Skin of body (tissue), 3 donors: ENCODE measurements at places on chromosomes 4 and X. TPM values are rescaled to one million over a fixed set of nuclear protein-coding genes. Genes with fewer than 3 reads are reported as not detected.
A peak's percentile ranks its signal among the peaks of the same experiment; 100 is the strongest.

GRCh38 chrX:118655561-118656246, 71.7 kb upstream of the IL13RA1 start:
- DNase-seq = no peak

The NEXMIF gene
- 1.7 TPM for total RNA-seq

The HEPH gene
- total RNA-seq = 20.9 TPM

- no peak for DNase-seq
Measured at GRCh38 chr4:110619463-110620247, 3.2 kb downstream of the PITX2 start.

DNA sequence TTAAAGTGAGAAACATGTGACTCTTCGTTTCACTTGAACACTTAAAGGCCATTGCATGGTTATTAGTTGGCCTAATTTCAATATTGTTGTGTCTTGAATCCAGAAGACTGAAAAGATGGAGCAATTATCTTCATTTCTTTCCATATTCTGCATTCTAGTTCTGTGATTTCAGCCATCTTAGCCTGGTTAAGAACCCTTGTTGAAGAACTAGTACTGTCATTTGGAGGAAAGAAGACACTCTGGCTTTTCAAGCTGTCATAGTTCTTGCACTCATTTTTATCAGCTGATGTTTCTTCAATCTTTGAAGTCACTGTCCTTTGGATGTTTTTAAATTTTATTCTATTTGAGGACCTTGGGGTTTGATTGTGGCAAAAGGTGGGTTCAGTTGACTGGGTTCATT, 81.6 kb downstream of the MTMR8 start:
- no peak for DNase-seq

DNA sequence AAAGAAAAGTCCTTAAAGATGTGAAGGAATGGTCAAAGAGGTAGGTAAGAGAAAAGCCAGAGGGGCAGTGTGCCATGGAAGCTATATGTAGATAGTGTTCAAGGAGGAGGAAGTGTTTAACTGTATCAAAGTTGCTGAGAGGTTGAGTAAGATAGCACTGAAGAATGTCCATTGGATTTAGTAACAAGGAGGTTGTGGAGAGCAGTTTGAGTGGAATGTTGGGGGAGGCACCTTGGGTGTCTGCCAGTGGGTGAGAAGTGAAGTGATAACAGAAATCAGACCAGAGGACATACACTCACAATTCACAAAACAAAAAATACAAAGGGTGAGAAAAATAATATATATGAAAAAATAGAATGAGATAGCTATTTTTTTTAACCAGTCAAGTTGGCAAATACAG, 121.3 kb upstream of the AMOT start:
- DNase-seq = no peak

DNA sequence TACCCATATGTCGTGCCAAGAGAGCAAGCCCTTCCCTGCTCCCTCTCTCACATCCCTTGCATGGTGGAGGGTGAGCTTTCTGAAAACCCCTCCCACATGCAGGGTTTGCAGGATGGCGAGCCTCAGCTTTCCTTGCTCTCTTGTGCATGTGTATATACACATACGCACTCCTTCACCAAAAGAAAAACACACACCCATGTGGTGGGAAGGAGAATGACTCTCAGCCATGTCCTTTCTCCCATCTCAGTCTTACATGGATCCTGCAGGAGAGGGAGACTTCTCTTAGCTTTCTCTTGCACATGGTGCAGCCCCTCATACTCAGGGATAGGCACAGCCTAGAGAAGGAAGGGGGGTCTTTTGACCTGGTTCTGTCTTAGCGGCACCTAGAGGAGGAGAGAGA, 81.1 kb downstream of the CLCN5 start:
- no peak for DNase-seq

- DNase-seq = no peak
Measured at GRCh38 chr4:153267890-153268289, 63.6 kb downstream of the TRIM2 start.

The KIT gene
- 21.5 TPM for total RNA-seq

GRCh38 chr4:5192678-5193077, 141.4 kb downstream of the STK32B start:
- DNase-seq = no peak

DNA sequence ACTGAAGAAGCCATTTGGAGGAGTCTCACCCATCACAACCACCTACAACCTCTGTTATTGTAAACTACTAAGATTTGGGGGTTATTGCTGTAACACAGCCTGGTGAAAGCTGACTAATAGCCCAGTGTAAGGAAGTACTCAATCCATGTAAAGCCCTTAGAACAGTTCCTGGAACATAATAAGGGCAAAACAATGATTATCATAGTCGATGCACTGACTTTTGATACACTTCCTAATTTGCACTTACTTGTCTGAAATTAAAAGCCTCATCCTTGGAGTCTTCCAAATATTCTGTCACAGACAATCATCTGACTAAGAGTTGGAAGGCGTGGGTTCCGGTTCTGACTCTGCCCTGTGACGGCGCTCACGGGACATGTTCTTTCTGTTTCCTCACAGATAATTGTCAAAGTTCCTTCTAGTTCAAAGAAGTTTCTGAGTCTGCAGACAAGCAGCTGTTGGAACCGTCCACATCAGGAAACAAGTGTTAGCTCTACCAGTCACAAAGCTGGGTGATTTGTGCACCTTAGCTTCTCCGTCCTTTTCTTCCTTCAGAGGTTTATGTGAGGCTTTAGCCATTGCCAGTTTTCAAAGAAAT, 33.4 kb upstream of the RASGEF1B start:
- DNase-seq = peak; percentile 12

DNA sequence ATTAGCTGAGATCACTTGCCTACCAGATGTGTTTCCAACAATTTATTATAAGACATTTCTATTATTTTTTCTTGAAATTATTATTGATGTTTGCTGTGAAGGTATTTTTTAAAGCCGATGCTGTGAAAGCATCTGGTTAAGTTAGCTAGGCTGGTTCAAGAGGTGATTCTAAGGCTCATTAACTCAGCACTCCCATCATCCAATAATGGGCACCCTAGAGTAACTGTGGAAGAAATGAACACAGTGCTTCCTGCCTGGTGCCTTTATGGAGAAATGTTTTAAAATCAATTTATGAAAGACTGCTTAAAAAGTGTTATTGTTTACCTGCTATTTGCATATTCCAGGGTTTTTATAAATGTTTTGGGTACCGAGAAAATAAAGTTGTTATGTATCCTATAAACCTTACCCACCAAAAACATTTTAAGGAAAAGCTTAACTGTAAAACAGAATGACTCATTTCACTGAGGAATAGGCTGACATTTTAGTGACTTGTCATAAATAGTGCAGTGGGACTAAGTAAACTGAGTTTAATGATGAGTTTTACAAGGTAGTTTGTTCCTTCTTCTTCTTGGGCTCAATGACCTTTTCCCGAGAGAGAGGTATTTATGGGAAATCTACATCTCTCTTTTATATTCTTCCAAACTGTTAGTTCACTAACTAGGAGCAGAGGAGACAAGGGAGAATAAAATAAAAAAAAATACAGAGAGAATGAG, 310.0 kb upstream of the AADAT start:
- no peak for DNase-seq

DNA sequence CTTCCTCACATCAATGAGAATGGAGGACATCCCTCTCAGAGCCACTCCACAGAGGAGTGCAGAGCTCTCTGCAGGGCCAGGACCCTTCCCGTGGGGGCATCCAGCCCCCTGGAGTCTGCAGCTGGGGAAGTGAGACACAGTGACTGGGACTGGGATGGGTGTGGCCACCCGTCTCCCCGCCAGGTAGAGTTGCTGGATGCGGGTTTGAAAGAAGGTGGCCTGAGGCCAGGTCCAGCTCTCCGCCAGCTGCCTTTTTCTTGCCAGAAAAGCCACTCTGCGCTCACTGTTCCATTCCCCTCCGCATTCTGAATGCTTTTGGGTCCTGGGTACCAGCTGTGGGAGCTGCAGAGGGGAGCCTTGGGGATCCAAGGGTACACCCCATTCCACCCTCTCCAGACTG, 82.6 kb downstream of the ABLIM2 start:
- no peak for DNase-seq

DNA sequence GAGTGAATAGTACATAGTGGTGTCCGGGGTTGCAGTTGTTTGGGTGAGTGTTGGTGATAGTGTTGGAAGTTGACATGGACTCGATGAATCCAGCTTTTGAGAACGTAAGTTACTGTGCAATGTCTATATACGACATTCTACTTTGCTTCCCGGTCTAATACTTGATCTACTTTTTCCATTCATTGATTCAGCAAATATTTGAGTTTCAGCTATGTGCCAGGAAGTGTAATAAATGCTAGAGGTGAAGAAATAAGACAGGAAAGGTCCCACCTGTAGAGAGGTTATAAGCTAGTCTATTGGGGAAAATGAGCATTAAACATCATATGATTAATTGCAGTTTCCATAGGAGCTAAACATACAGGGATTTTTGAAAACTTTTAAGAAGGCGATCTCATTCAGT, 22.2 kb upstream of the MAGEC3 start:
- no peak for DNase-seq

DNA sequence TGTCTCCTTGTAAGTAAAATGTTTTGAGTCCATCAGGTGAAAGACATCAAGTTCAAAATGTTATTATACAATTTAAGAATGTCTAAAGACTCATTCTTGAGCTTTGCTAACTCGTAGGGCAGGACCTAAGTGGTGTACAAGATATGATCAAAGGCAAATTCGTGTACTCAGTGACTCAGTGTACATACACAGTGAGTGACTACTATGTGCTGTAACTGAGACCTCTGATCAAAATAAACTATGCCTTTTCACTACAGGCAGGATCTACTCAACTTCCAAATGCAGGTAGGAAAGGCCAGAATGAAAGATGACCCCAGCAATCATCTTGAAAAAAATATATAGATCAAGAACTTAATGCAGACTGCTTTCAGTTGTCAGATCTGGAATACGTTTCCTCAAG, 49.9 kb downstream of the ADGRG2 start:
- DNase-seq = no peak

DNA sequence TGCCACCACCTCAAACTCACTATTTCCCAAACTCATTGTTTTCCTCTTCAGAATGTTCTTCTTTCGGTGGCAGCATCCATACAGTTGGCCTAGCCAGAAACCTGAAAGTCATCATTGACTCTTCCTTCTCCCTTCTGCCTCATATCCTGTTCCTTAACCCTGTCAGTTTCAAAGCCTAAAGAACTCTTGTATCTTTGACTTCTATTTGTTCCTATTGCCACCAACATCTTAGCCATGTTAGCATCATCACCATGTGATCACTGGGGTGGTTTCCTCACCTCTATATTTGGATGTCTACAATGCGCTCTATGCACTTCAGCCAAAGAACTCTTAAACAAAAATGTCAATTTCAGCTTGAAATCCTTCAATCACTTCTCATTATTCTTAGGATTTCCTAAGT, 29.0 kb downstream of the DDX60L start:
- DNase-seq = no peak

- DNase-seq = no peak
Measured at GRCh38 chr4:14841801-14842768, 160.2 kb upstream of the CPEB2 start.

- DNase-seq = peak; percentile 16
Measured at GRCh38 chr4:87843936-87844335, 11.2 kb downstream of the MEPE start.

GRCh38 chr4:141416677-141417363, 196.1 kb downstream of the ZNF330 start:
- DNase-seq = no peak

GRCh38 chr4:57633212-57633859, 523.2 kb upstream of the IGFBP7 start:
- no peak for DNase-seq

- no peak for DNase-seq
Measured at GRCh38 chr4:102625232-102625930, 124.2 kb downstream of the NFKB1 start.

GRCh38 chr4:139134403-139134802, 42.6 kb downstream of the ELF2 start:
- DNase-seq = no peak

The SAGE1 gene
- total RNA-seq = not detected

DNA sequence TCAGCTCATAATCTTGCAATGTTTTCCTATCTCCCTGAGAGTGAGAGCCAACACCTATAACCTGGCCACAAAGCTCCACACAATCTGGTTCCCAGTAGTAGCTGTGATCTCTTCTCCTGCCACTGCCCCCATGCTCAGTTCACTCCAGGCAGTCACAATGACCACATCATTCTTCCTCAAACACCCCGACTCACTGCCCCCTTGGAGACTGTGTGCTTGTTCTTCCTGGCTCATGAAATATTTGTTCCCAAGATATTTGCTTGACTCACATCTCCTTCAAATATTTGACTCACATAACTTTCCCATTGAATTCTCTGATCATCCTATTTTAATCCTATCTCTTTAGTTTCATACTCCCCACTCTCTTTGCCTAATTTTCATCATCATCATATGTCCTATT, 173.7 kb downstream of the AREG start:
- DNase-seq = no peak

The SMIM10L2A gene
- total RNA-seq = 0.99 TPM

- no peak for DNase-seq
Measured at GRCh38 chrX:132086672-132087071, 41.1 kb downstream of the FRMD7 start.

The ITGB1BP2 gene
- 10.9 TPM for total RNA-seq

GRCh38 chr4:83644677-83645659, 109.1 kb downstream of the GPAT3 start:
- peak; percentile 76 for DNase-seq

- peak; percentile 28 for DNase-seq
Measured at GRCh38 chr4:148017801-148018200, 285.9 kb downstream of the ARHGAP10 start.

The AADAT gene
- 8.1 TPM for total RNA-seq

- no peak for DNase-seq
Measured at GRCh38 chrX:22795671-22796070, 204.1 kb upstream of the DDX53 start.

GRCh38 chr4:92163348-92163747, 140.4 kb upstream of the GRID2 start:
- no peak for DNase-seq

The SERTM2 gene
- total RNA-seq = 0.10 TPM

DNA sequence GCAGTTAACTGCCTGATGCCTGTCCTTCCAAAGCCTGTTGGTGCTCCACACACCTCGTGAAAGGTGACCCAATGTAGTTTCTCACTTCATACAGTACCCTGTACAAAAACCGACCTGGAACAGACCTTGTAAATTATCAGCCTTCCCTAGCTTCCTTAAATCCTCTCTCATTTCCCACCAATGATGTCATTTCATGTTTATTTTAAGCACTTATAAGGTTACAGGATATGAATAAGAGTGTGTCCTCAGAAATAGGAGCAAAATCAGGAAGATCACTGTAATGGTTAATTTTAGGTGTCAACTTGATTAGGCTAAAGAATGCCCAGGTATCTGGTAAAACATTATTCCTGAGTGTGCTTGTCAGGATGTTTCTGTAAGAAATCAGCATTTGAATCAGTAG, 44.7 kb downstream of the TMEM150C start:
- DNase-seq = no peak

DNA sequence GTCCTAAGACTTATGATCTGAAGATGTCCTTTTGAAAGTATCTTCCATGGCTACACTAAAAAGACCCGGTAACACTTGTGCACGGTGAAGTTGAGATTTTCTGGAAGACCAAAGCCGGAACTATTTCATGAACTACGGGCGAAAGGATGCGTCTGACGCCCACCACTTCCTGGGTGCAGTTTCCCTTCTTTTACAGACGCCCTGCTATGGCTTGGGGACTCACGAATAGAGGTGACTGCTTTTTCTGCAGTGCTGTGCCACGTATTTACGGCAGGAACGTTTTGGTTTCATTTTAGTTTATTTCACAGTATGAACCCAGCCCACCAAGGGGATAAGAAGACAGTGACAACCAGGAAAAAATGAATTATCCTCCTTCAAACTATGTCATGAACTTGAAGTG, 180.4 kb downstream of the AFAP1 start:
- DNase-seq = no peak
